ENCODE measurements at places on chromosomes 1 and 21. TPM values are rescaled to one million over a fixed set of nuclear protein-coding genes. Genes with fewer than 3 reads are reported as not detected.

KIAA0040 gene
- total RNA-seq = 5.0 TPM

DYNLT4 gene
- not detected for total RNA-seq

DEGS1 gene
- 59.8 TPM for total RNA-seq

ZNF672 gene
- total RNA-seq = 28.5 TPM

PLEKHA6 gene
- total RNA-seq = 2.1 TPM

HES5 gene
- not detected for total RNA-seq

THRAP3 gene
- 184 TPM for total RNA-seq

ZSCAN20 gene
- 3.8 TPM for total RNA-seq

MCOLN2 gene
- total RNA-seq = 1.3 TPM

DNA sequence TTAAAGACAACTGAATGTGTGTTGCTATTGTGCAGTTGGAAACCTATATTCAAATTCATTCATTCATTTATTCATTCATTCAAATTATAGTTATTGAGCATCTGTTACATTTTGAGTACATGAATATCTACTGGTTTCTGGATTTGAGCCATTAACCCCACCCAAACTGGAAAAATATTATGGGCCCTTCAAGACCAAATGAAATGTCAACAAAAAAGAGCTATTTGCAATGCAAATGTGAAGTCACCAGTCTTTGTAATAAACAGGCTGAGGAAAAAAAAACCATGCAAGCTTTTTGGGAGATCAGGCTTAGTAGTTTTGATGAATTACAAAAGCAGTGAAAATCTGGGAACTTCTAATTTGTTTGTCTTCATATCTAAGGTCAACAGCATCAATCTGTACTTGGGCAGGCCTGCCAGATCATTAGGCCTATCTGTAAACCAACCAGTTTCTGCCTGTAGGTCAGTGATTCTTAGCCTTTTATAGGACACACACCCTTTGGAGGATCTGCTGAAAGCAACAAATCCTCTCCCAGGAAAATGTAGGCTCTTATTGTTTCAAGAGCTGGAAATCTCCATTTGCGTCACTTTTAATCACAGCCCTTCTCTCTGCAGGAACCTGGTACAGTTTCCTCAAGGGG, 134.7 kb downstream of the FAM78B start:
- H3K36me3 ChIP-seq = no peaks in the 10 kb centered on the region
- DNase-seq = no peak
- H3K4me3 ChIP-seq = no peak overlapping the region
- no peak overlapping the region for H3K27ac ChIP-seq
- H3K27me3 ChIP-seq = no peaks in the 10 kb centered on the region

DNA sequence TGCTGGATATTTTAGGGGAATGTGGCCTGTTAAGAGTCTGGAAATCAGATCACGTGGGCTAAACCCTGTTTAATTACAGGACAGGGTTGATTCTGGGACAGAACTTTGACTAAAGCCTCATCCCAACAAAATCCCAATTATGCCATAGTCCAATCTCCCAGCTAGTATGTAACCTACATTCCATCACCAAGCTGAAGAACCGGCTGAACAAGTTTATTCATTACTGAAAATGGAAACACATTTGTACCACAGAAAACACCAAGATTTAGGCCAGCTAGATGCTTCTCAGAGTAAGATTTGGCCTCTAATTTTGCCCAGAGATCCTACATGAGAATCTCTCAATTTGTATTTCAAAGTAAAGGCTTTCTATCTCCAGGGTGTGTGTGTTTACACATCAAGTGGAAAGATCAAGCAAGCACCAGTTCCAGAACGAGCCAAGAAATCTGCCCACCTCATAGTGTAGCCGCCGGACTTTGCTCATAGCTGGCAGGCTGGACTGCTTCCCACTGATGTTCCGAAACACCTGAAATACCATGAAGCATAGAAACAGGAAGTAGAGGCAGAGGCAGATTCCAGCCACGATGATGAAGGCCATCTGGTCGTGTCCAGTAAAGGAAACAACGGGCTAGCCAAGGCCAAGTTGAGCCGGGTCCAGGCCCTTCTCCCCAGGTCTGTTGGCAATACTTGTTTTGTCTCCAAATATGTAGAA, 86.8 kb downstream of the WLS start:
- no peak overlapping the region for H3K27ac ChIP-seq
- no peak for DNase-seq
- no peaks in the 10 kb centered on the region for H3K36me3 ChIP-seq
- no peaks in the 10 kb centered on the region for H3K27me3 ChIP-seq
- H3K4me1 ChIP-seq = peaks cover 5% of the 10 kb centered on the region

DNA sequence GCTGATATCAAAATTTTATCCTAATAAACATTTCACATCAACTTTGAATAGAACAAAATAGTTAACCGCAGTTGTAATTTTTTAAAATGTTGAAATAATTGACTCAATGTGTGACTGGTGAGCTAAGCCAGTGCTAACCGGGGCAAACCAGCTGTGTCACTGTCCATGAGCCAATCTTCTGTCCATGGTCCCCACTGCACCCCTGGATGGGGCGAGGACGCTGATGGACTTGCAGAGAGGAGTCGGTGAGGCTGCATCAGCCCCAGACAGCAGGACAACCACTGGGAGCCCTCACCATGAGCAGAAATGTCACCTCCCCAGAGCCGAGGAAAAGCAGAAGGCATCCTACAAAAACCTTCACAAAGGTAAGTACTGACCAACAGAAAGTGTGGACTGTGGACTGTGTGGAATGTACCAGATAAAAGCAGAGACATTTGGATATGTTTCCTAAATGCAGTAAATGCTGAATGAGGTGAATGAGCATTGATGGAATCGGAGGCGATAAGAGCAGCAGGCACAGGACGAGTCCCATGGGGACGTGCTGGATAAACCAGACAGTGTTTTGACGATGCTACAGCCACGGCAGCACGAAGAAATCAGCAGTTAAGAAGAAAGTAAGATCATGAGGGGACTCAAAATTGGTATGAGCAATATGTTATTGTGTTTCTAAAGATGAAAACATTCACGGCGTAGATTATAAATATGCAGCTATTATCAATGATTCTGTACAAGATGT, 115.0 kb upstream of the BACE2 start:
- H3K4me1 ChIP-seq = no peaks in the 10 kb centered on the region
- H3K36me3 ChIP-seq = no peaks in the 10 kb centered on the region
- no peak overlapping the region for H3K27ac ChIP-seq
- no peak overlapping the region for H3K4me3 ChIP-seq

DNA sequence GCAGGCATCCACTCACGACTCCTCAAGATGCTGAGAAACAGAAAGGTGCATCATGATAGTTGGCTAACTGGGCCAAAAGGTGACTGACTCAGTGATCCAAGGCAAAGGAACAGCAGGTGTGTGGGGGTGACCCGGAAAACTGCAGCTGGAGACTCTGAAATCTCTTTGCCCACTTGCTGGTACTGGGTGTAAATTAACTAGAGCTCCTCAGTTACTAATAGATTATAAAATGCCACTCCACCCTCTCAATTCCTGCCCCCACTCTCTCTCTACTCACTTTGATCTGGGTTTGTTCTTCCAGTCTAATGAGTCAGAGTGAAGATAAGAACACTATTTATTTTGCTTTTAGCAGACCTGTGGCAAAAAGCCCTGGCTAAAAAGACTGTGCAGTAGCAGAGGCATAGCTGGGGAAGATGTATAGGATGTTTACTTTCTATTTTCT, 7.2 kb upstream of the PIGC start:
- H3K36me3 ChIP-seq = no peaks in the 10 kb centered on the region
- no peak overlapping the region for H3K27ac ChIP-seq
- no peaks in the 10 kb centered on the region for H3K4me1 ChIP-seq
- no peak for DNase-seq

- H3K4me1 ChIP-seq = no peaks in the 10 kb centered on the region
- no peaks in the 10 kb centered on the region for H3K27me3 ChIP-seq
- no peak overlapping the region for H3K4me3 ChIP-seq
- H3K27ac ChIP-seq = no peak overlapping the region
Measured at GRCh38 chr21:37783016-37783415, 133.2 kb downstream of the KCNJ6 start.

GRCh38 chr21:25350056-25350455, 257.2 kb downstream of the MRPL39 start:
- peak; percentile 41 for DNase-seq
- H3K36me3 ChIP-seq = peaks cover 12% of the 10 kb centered on the region
- H3K4me3 ChIP-seq = no peak overlapping the region
- H3K27ac ChIP-seq = no peak overlapping the region

GRCh38 chr21:25560891-25561290, 46.4 kb downstream of the MRPL39 start:
- DNase-seq = no peak
- H3K27me3 ChIP-seq = peaks cover 6% of the 10 kb centered on the region
- no peaks in the 10 kb centered on the region for H3K4me1 ChIP-seq
- H3K27ac ChIP-seq = no peak overlapping the region
- peak overlapping the region; percentile 83 for H3K4me3 ChIP-seq
- no peaks in the 10 kb centered on the region for H3K36me3 ChIP-seq

DNA sequence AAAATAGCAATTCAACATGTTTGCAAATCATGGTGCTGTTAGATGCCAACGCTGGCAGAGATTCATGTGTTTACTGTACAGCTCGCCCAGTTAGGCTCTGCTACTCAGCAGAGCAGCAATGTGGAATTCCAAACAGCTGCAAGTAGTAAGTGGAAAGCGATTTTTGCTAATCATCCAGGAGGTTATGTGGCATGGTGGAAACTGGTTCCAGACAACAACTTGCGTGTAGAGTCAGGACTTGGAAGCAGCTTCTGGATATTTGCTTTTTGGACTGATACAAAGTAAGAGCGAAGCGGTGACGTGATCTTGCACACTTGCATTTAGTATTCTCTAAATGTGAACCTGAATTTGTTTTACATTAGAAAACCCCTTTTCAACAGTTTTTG, 27.1 kb upstream of the HHAT start:
- no peak overlapping the region for H3K27ac ChIP-seq
- DNase-seq = no peak
- 0 out of 3 replicates have a peak, but pooled peaks cover 2% of the 10 kb centered on the region for H3K36me3 ChIP-seq
- H3K27me3 ChIP-seq = no peaks in the 10 kb centered on the region
- no peak overlapping the region for H3K4me3 ChIP-seq
- H3K4me1 ChIP-seq = no peaks in the 10 kb centered on the region

- no peak overlapping the region for H3K4me3 ChIP-seq
- H3K27ac ChIP-seq = no peak overlapping the region
- DNase-seq = peak; percentile 86
- H3K36me3 ChIP-seq = peaks cover 4% of the 10 kb centered on the region
Measured at GRCh38 chr1:15430787-15431570, 7.3 kb upstream of the CTRC start.

- H3K4me1 ChIP-seq = peaks cover 8% of the 10 kb centered on the region
- no peaks in the 10 kb centered on the region for H3K27me3 ChIP-seq
- DNase-seq = peak; percentile 54
- H3K27ac ChIP-seq = peak overlapping the region; percentile 33
- peak overlapping the region; percentile 77 for H3K4me3 ChIP-seq
Measured at GRCh38 chr1:39104158-39105060, 78.3 kb downstream of the NDUFS5 start.

DNA sequence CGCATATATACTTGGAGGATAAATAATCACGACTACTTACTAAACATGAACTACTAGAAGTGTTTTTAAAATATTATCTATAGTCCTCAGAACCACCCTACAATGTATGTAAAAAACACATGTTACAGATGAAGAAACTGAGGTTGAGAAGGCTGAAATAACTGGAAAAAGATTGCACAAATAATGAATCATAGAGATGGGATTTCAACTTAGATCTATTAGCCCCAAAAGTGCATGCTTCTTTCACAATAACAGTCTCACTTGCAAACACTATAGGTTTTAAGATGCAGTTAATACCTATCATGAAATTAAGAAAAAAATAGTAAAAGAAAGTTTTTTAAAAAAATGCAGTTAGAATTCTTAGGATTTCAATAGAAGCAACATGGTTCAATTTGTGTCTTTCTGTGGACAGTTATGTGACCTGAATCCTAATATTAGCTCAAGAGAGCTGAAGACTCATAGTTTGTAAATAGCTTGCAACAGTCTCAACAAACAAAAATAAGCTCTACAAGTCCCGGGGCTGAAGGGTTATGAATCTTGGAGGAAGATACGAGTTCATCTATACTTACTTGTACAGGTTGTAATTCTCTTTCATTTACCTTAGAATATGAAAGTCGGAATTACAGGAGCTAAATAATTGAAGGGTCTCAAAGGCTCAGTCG, 58.6 kb upstream of the NTPCR start:
- no peak for DNase-seq
- H3K4me3 ChIP-seq = no peak overlapping the region
- H3K27ac ChIP-seq = no peak overlapping the region

- peaks cover 4% of the 10 kb centered on the region for H3K4me1 ChIP-seq
- no peak for DNase-seq
- H3K27me3 ChIP-seq = no peaks in the 10 kb centered on the region
- H3K4me3 ChIP-seq = no peak overlapping the region
- no peaks in the 10 kb centered on the region for H3K36me3 ChIP-seq
- H3K27ac ChIP-seq = no peak overlapping the region
Measured at GRCh38 chr21:32481875-32482408, 69.4 kb downstream of the EVA1C start.

GRCh38 chr1:108314815-108315214, 70.9 kb upstream of the NBPF4 start:
- no peak overlapping the region for H3K4me3 ChIP-seq
- no peak for DNase-seq
- no peaks in the 10 kb centered on the region for H3K36me3 ChIP-seq
- H3K4me1 ChIP-seq = no peaks in the 10 kb centered on the region
- no peak overlapping the region for H3K27ac ChIP-seq

Data from H9 (cell line).